ENCODE measurements at places on chromosomes 4 and X. TPM values are rescaled to one million over a fixed set of nuclear protein-coding genes. Genes with fewer than 3 reads are reported as not detected.

GRCh38 chr4:166481739-166482138 is 608.7 kb downstream of the TLL1 start:
- no peak for DNase-seq

Gene SLC2A9
- 3.9 TPM for total RNA-seq

DNA sequence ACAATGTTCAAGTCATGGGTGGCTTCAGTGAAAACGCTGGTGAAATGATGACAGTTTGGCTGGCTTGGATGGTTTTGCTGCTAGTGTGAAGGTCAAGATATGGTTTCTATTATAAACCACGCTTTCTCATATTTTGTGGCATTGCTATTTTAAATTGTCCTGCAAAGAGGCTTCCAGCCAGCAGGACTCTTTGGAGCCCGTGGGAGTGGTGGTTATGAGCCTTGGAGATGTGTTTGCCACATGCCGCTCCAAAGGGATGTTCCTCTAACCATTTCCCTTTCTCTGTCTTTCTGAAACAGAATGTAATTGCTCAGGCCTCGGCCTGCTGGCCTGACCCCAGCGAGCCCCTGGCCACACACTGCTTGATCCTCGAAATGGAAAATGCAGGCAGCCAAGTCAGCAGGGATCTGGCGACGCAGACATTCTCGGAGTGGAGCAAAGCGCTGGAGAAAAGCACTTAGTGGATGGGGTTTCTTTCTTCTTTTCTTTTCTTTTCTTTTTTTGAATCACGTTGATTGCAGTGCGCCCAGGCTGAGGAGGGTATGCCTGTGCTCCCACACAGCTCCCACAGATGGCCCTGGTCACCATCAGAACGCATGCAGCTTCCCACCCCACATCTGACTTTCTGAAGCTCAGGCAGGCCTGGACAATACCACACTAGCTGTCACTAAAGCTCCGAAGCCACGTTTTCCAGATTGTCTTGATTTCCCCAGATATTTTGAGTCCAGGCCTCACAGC is 114.0 kb downstream of the ENPP6 start:
- peak; percentile 52 for DNase-seq

DNA sequence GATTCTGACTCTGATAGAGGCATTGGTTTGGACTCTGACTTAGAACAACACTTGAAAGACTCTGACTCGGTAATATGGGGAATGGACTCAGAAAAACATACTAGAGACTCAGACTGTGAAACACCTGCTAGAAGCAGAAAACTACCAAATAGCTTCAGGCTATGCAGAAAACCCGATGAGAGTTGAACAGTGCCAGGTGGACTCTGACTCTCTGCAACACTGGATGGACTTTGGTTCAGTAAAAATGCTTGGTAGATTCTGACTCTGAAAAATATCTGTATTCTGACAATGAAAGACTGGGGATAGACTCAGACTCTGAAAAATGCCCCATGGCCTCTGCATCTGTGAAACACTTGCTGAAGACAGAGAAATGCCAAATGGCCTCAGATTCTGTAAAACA is 215.1 kb upstream of the HDX start:
- no peak for DNase-seq

GRCh38 chrX:53050841-53051240 is 2.3 kb downstream of the GPR173 start:
- no peak for DNase-seq

Gene PDGFRA
- total RNA-seq, result 150 TPM

Data from spinal cord (tissue), 10 donors.